AG04449 (cell line): ENCODE measurements at places on chromosomes 16 and 17.

DNA sequence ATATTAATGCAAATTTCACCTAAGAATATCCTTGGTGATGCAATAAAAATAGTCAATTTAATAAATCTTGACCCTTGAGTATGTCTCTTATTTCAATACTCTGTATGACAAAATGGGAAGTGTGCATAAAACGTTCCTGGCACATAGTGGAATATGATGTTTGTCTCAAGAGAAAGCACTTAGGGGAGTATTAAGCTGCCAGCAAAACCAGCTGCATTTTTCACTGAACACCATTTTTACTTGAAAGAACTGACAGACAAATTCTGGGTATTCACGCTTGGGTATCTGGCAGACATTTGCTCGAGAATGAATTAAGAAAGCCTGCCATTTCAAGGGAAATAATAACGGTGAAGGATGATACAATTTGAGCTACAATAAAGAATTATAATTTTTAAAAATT, 364.8 kb downstream of the SOX9 start:
- DNase-seq: no peak

GRCh38 chr17:71115669-71115972, 946.3 kb downstream of the KCNJ2 start:
- no peak for DNase-seq

DNA sequence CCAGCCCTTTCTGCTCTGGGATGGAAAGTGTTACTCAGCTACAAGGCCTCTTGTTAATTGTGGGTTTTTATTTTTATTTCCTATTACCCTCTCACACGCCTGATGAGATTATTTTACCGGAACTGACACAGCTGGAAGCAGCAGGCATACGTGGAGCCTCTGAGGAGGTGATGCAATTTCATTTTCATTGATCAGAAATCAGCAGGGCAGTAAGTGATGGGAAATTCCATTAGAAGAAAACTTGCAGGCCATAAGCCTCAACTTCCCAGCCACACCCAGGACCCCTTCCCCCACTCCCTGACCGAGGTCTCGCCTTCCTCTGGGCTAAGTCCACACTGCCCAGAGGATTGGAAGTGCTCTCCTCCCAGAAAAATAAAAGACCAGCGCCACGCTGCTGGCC, 69.7 kb downstream of the ZFHX3 start:
- no peak for DNase-seq

GRCh38 chr16:83953796-83954576, 946 bp downstream of the OSGIN1 start:
- DNase-seq: no peak

- no peak for DNase-seq
These were observed 36.9 kb downstream of the DYNLRB2 start for GRCh38 chr16:80577485-80578280.

DNA sequence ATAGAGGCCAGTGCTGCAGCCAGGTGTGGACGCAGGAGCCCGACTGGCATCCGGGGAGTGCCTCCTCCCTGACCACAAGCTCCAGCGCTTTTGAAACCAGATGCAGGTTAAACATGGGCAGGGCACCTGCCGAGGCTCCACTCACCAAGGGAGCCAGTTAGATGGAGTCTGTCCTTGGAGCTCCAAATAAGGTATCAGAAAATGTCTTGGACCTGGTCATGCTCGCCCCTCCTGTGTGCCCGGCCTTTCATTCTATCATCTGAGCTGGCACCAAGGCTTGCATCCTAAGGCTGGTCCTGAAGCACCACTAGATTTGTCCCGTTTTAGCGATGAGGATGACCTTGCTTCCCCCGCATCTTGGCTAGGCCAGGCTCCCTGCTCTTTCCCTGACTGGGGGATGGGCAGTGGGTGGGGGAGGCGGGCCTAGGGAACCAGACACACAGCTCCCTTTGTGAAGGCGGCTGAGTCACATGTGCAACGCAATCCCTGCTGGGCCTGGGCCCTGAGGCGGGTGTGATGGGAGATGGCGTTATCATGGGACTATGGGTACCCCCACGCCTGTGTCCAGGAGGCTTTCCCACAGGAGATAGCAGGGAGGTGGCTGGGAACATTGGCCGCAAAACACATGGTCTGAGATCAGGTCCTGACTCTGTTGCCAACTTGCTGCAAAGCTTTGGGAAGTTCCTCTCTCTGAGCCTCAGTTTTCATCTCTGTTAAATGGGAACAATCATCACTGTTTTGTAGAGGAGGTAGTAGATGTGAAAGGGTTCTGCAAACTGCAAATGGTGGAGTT, 5.0 kb upstream of the ADGRG1 start:
- DNase-seq: no peak

DNA sequence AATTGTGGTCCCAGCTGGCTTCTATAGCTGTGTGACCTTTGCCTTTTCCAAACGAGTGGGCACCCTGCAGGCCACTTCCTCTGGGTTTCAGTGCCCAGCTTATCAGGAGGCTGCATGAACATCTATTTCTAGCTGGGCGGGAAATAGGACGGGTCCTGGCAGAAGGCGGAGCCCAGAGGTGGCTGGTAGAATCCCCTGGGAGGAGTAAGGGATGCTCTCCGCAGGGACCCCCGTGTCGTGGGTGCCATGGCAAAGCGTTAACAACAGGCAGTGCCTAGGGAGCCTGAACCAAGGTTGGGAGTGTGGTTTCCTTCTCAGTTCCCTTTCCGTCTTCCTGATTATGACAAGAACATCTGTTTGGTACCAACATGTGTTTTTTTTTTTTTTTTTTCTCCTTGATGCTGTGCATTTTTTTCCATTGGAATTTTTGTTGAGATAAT, 58.2 kb downstream of the PLCG2 start:
- DNase-seq: no peak

DNA sequence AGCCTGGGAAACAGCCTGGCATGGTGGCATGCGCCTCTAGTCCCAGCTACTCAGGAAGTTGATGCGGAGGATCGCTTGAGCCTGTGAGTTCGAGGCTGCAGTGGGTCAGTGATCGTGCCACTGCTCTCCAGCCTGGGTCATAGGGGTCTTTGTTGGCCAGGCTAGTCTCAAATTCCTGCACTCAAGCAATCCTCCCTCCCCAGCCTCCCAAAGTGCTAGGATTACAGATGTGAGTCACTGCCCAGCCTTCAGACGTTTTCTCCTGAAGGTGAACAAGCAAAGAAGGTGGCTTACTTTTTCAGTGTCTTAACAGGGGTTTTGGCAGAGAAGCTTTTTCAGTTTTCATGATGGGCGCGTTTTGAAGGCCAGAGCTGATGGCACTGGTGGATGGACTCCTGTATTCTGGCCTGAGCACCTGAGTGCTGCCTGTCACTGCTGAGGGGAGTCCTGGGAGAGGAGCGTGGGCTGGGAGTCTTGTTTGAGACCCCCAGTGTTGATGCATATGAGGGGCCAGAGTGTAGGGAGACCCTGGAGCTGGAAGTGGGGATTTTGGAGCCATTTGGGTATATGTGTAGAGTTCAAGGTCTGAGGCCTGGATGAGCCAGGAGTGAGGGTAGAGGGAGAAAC, 41.4 kb downstream of the FOXK2 start:
- DNase-seq: no peak

GRCh38 chr17:65550075-65550662, 11.3 kb downstream of the AXIN2 start:
- DNase-seq: no peak

DNA sequence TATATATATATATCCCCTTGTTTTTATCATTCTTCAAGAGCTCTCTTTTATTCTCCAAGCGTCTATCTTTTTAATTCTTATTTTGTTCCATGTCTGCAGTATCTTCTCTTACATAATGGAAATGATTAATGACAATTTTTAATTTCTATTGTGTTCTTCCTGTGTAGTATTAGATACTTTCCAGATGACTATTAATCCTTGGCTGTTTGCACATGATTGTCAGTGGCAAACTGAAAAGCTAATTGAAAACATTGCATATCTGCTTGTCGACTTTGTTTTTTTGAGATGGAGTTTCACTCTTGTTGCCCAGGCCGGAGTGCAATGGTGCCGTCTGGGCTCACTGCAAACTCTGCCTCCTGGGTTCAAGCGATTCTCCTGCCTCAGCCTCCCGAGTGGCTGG, 124.7 kb downstream of the BCAS3 start:
- no peak for DNase-seq

DNA sequence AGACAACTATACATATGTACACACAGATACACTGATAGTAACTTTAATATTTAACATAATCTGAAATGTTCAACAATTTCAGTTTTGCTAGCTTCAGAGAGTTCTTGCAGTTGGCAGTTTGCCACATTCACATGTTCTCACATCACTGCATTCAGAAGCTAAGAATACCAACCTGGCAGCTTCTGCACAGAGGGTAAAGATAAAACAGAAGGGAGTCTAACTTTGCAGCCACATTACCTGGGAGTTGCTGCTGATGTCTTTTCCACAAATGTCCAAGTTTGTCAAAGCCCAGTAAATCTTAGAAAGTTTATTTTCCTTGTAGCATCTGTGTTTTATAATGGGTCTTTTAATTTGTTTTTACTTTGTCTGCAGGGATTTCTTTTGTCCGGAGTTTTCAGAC, 332.0 kb downstream of the BCAS3 start:
- no peak for DNase-seq

GRCh38 chr17:35467824-35468223, 19.3 kb upstream of the SLFN13 start:
- DNase-seq: no peak

GRCh38 chr17:40664582-40665333, at the start of gene KRT222:
KRT222 (minus strand) TSS chr17:40665177; CDS start chr17:40665099, 78 bp downstream.
- DNase-seq: no peak

DNA sequence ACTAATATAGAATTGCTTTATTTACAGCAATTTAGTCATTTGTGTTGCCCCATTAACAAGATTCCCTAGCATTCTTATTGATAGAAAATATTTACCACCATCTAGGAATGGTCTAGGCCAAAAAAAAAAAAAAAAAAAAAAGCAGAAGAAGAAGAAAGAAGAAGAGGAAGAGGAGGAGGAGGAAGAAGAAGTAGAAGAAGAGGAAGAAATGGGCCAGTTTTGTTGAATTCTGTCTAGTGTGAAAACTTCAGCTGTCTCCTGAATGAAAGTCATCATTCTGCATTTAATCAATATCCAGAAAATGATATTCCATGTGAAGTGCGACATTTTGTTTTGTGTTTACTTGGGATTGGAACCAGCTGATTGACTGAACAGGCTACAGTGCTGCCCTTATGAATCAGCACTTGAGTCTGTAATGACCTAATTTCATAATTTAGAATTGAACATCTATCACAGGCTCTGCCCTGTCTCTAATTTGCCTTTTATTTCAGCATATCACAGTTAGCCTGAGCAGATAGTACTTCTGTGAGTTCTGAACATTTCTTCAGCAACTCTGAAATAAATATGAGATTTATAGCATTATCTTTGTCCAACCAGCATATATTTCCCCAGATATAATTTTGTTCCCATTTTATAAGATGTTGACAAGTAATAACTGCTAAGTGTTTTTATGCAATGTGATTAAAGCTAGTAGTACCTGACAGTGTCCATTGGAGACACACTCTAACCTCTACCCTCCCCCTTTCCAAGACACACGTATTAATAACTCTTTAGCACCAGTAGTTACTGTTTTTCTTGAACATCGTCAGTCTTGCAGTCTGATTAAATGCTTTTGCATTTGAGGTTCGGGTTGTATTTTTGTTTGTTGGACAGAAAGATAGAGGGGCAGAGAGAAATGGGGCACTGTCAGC, 5.9 kb downstream of the ANKFN1 start:
- DNase-seq: no peak

- DNase-seq: no peak
These were observed 4.8 kb downstream of the CIAO3 start for GRCh38 chr16:735982-736453.

DNA sequence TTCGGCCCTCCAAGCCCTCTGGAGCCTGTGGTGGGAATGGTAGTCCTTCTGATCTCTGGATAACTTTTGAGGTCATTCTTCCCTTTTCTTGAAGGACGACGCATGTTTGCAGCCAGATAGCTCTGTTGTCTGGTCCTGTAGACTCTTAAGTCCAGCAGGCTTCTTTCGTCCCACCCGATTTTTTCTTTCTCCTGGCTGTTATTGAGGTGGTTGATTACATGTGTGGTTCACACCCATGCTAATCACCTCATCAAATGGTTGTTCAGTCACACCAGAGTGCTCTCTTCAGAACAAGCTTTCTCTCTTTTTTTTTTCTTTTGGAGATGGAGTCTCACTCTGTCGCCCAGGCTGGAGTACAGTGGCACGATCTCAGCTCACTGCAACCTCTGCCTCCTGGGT, 30.6 kb downstream of the PIGL start:
- no peak for DNase-seq

GRCh38 chr17:64400642-64401041, 10.0 kb upstream of the PECAM1 start:
- no peak for DNase-seq
